ENCODE measurements at places on chromosomes 2 and 18.

DNA sequence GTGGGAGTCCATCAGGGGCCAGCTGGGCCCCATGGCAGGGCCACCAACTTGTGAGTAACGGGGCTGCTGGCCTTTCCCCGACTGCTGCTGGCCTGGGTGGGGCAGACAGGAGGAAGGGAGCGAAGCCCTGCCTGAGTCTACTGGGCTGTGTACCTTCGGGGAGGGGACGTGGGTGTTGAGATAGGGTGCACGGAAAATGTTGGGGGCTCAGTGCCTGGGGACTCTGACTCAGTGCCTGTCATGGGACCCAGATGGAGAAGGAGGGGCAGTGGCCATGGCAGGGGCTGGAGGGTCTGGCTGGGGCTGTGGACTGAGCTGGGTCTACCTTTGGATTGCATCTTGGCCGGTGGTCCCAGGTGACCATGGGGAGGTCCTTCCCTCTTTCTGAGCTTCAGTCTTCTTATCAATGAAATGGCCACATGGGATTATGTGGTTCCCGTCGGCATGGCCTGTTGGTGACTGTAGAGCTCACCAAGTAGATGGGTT lies 4.0 kb downstream of the SLC4A3 start:
- DNase-seq = no peak

- DNase-seq = no peak
Observed at GRCh38 chr18:54086863-54087262, 137.6 kb downstream of the MBD2 start.

- no peak for DNase-seq
Observed at GRCh38 chr2:188604579-188604978, 312.9 kb downstream of the GULP1 start.

GRCh38 chr2:74507926-74508520 lies 528 bp upstream of the PCGF1 start:
- DNase-seq = no peak

GRCh38 chr2:213087040-213087439 lies 64.4 kb downstream of the IKZF2 start:
- no peak for DNase-seq

- DNase-seq = no peak
Observed at GRCh38 chr2:61620244-61621159, 82.3 kb upstream of the XPO1 start.

DNA sequence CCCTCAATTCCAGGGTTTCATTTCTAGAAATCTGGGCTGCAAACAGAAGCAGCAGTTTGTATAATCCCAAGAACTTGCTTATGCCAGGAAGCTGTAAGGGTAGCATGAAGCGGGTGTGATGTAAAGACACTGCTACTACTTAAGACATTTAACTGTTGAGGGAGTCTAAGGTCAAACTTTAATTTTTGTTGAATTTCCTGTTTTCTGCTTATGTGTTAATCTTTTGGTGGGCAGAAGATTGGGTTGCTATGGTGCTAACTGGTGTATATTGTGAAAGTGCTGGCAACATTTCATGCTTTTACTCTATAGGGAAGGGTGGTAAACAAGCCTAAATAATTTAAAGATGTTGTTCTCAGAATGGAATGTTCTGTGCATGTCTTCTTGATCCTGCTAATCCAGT lies 2.7 kb downstream of the NCOA1 start:
- DNase-seq = no peak

DNA sequence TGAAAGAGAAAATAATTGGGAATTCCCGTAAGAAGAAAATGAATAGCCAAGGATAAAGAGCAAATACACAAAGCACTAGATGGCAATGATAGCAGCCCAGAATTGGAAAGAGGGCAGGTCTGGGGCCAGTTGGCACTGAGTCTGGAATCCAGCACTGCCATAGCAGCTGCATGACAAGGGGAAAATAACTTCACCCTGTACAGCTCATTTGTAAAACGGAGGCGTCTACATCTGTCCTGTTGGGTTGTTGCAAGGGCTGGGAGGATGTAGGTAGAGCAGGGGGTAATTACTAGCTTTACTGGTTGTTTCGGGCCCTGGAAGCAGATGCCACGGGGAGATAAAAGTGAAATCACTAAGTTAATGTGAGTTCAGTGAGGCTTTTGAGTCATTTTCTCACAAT lies 110.0 kb upstream of the RASGRP3 start:
- DNase-seq = no peak

DNA sequence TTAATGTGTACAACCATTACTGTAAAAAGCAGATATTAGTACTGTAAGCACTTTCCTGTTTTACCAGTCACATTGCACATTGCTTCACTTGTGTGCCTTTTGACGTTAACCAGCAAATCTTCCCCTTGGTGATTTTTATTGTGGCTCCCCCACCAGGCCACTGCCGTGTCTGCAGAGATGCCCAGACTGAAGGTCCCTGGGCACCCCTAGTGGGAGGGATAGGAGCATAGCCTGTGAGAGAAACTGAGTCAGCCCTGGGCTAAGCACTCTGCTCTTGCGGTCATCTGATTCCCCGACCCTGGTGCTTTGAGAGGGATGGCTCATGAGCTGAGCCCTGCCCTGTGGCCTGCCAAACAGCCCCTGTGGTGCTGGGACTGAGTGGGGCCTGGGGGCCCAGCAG lies 73.4 kb downstream of the INPP4A start:
- DNase-seq = peak; percentile 30

GRCh38 chr2:238240757-238241711 lies 1.2 kb upstream of the HES6 start:
- DNase-seq = no peak

DNA sequence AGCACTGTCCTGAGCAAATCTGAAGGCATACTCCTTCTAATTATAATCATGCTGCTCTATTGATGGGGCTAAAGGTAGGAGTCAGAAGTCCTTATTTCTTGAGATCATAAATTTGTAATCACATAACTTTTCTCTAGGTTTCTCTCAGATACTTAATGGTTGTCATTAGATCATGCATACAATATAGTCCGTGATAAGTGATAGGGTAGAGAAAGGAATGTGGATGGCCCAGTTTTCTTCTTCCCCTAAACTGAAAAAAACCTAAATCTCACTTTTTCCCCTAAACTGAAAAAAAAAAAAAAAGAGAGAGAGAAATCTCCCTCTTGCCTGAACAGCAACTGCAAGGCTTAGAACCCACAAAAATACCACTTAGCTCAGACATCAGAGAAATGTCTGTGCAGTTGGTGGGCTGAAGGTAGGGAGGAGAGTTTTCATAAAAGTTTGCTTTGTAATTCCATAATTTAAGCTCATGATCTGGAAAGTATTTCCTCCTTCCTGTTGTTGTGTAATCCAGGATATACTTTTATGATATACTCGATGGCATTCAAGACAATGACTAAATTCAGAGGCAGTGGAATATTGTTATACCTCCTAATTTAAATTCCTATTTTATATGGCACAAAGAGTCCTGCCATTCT lies 79.3 kb upstream of the ITPRID2 start:
- no peak for DNase-seq

DNA sequence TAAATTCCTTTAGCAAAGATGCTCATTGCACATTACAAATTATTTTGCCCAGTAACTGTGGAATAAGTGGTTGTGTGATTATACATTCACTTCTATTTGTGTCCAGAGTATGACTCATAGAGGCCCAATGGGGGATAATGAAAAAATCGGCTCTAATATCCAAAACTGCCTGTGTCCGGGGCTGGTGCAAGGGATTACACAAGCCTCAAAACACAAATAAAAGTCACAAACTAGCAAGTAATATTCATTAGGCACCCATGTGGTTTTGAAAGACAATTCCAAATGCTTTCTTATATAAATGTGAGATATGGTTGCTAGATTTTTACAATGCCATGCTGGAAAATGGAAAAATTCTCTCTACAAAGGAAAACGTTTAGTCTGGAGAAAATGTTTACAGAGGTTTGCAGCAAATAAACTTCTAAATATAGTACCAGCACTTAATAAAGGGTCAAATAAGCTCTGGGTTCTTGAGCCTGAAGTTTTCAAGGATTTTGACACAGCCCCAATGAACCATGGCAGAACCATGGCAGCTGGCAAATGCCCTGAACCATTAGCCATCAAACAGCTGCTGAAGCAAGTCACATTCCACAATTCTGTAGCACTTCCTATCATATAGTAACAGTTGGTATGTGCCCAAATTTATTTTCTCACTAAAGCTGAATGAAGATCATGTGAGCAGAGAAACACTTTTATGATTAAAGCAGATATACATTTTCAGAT lies 40.5 kb downstream of the IRS1 start:
- no peak for DNase-seq

DNA sequence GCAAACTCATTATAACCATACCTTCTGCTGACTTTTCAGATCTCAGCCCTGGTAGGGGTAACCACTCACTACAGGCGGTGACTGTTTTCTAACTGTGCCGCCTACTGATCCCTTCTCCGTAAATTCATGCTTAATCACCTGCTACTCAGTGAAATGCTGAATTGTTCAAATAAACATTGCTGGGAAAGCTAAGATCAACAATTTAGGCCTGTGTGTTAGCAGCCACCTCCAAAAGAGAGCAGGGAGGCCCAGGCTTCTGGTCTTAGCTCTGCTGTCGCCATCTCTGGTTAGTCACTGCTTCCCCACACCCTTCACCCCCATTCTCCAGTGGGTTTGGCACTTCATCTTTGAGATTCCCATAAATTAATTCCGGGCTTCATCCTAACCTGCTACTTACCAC lies 21.8 kb upstream of the NT5C1B start:
- DNase-seq = no peak

DNA sequence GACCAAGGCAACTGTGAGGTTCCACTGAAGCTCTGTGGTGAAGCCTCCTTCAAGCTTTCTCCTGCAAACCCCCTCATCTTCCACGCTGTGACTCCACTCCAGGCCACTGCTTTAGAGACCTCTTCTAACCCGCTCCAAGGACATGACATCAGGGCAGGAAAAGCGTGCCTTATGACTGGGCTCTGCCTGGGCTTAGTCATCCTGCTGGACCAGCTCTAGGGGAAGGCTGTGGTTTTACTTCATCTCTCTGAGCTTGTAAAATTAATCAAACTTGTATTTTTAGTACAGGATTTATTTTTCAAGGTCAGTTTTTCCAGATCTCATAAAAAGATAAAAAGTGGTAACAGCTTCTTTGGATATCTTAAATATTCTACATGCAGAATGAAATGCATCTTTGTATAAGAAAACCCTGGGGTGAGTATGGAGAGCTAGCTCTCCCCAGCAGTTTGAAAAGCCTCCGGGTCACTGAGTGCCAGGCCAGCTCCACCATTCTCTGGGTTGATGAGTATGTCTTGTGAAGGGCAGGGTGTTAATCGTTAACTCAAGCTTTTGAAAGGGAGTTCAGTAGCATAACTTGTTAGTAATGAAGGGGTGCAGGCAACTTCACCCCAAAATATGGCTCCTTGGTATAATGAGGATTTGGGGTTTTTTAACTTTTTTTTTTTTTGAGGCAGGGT lies 33.1 kb upstream of the YPEL5 start:
- DNase-seq = no peak

DNA sequence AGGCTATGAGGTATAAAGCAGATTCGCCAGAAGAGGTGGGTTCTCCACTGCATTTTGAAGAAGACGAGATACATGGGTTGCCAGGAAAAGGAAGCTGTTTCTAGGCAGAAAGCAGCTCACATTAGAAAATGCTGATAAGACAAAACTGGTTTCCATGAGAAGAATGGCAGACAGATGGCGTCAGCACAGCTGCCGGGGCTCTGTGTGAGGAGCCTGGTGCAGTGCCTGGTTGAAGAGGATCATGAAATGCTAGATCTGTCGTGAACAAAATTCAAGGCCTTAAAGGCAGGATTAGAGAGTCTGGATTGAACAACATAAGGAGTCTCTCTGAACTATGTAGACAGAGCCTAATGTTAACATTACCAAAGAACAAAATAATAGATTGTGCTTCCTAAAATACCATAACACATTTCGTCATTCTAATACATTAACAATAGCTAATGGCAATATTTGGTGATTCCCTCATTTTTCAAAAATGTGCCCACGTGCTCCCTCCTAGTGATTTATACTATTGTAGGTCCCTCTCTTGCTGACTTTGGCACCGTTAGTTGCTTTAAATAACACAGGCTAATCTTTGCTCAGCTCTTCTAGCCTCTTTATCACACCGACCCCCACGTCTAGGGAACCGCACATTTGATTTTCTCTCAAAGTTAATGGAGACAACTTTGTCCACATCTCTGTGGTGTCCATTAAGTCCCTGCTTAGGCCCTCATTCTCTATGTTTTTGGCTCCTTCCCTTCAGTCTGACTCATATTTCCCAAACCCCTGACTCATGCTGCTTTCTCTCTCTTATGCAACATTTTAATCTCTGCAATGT lies 38.2 kb downstream of the EFEMP1 start:
- DNase-seq = no peak

GRCh38 chr2:145593991-145594614 lies 1074.2 kb upstream of the ZEB2 start:
- DNase-seq = no peak

- no peak for DNase-seq
Observed at GRCh38 chr2:74845217-74845751, 11.4 kb downstream of the HK2 start.
